Esophagus squamous epithelium (tissue), 5 donors: ENCODE measurements at places on chromosomes 1 and 21.

DNA sequence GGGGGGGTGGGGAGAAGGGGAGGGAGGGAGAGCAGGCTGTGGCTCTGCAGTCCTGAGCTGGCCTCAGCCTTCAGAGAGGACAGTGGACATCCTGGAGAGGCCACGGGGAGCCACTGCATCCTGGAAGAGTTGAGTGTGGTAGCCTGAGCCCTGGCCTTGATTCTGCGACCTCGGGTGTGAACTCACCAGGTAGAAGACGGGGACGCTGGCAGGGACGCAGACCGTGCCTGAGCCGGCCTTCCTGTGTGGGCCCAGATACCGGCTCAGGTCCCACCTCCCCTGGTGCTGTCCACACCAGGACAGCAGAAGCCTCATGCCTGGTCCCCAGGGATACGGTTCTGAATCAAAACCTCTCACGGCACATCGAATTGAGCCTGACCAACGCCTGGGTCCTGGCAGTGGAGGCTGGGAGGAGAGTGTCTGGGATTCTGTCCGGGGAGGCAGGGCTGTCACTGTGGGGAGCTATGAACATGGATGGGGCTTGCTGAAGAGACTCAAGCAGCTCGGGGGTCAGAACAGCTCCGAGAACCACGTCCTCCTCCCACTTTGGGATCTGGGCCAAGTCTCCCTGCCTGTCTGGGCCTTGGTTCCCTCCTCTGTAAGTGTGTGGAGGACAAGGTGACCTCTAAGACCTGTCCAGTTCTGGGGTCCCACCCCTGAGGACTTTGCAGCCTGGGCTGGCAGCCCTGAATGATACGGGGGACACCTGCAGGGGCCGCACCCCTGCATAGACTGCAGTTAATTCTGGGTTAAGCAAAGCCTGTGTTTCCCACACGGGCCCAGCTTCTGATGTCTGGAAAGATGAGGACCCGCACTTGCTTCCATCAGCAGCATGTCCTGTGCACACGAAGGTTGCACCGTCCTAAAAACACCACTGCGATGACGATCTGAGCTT lies 30.4 kb downstream of the RRP1 start:
- H3K27me3 ChIP-seq = no peaks in the 10 kb centered on the region
- H3K4me1 ChIP-seq = no peaks in the 10 kb centered on the region
- DNase-seq = no peak
- no peaks in the 10 kb centered on the region for H3K36me3 ChIP-seq

DNA sequence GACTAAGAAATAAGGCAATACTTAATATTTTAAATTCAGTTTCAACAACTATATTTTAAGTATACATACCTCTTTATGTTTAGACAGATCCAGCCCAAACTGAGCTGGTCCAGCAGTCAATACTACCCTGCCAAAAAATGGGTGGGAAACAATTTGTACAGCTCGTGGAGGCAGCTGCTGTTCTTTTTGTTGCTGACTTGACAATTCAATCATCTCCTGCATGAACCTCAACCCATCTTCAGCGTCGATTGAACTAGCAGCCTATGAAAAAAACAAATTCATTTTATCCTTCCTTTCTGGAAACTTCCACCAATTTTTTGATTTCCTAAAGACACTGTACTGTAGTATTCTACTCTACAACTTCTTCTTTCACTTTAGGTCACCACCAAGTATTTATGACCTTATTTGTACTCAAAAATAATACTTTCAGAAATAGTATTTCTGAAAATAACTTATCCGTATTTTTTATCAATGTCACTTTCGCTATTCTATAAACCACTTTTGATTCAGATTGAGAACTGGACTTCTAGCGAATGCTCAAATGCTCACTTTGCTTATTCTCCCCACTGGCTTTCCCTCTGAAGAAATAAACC lies 46.5 kb downstream of the EDEM3 start:
- DNase-seq = no peak
- no peak overlapping the region for H3K4me3 ChIP-seq
- H3K27ac ChIP-seq = no peak overlapping the region
- H3K4me1 ChIP-seq = no peaks in the 10 kb centered on the region

DNA sequence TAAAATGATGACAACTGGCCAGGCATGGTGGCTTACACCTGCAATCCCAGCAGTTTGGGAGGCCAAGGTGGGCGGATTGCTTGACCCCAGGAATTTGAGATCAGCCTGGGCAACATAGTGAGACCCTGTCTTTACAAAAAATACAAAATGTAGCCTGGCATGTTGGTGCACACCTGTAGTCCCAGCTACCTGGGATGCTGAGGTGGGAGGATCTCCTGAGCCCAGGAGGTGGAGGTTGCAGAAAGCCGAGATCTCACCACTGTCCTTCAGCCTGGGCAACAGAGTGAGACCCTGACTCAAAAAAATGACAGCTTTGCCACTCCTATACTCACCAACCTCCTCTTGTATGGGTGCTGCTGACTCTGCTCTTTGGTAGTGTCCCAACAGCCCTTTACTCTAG lies 18.6 kb downstream of the SYT11 start:
- H3K27me3 ChIP-seq = no peaks in the 10 kb centered on the region
- no peak for DNase-seq
- H3K36me3 ChIP-seq = no peaks in the 10 kb centered on the region
- H3K4me3 ChIP-seq = no peak overlapping the region
- H3K27ac ChIP-seq = no peak overlapping the region

DNA sequence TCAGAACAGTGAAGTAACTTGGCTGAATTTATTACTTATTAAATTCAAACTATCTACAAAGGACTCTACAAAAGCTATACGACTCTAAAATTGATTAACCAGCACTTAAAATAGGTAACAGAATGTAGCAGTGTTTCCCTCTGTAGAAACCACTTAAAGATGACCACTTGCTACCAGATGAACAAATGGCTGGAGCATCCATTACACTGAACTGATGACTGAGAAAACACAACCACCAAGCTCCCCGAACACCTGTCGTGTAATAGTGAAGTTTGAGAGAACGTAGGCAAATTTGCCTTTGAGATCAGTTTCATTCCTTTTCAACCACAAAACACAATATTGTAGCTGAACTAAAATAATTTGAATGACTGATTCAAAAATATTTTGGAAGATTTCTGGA lies 226.7 kb downstream of the KCNT2 start:
- H3K36me3 ChIP-seq = no peaks in the 10 kb centered on the region
- DNase-seq = no peak
- H3K27ac ChIP-seq = no peak overlapping the region
- H3K4me1 ChIP-seq = no peaks in the 10 kb centered on the region
- no peak overlapping the region for H3K4me3 ChIP-seq

GRCh38 chr1:64396817-64397216 lies 73.1 kb upstream of the CACHD1 start:
- H3K4me3 ChIP-seq = no peak overlapping the region
- no peak for DNase-seq
- no peaks in the 10 kb centered on the region for H3K27me3 ChIP-seq
- H3K36me3 ChIP-seq = no peaks in the 10 kb centered on the region
- H3K4me1 ChIP-seq = no peaks in the 10 kb centered on the region
